ENCODE measurements at places on chromosomes 5 and 9.

GRCh38 chr5:9920697-9921096 lies 290.5 kb upstream of the TAS2R1 start:
- no peak for DNase-seq

DNA sequence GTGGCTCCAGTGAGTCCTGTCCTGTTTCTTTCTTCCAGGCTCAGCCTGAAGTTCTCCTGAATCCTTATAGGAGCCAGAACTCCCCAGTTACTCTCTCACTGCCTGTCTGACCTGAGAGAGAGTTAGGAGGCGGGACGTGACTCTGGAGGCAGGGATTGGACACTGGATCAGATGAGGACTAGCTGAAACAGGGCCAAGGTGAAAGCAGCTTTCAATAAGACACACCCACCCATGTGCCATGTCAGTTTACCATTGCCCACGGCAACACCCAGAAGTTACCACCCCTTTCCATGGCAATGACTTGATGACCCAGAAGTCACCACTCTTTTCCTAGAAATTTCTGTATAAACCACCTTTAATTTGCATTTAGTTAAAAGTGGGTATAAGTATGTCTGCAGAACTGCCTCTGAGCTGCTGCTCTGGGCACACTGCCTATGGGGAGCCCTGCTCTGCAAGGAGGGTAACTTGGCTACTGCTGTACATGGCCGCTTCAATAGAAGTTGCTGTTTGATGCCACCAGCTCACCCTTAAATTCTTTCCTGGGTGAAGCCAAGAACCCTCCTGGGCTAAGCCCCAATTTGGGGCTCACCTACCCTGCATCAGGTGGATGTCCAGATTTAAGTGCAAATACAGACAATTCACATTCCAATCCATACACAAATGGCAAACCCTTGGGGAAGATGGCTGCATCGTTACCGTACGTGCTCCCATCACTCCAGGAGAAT lies 13.7 kb downstream of the FCN2 start:
- no peak for DNase-seq

GRCh38 chr5:10157085-10157669 lies 92.5 kb downstream of the ATPSCKMT start:
- no peak for DNase-seq

GRCh38 chr9:84331119-84331809 lies 9.3 kb downstream of the SLC28A3 start:
- DNase-seq, result no peak

DNA sequence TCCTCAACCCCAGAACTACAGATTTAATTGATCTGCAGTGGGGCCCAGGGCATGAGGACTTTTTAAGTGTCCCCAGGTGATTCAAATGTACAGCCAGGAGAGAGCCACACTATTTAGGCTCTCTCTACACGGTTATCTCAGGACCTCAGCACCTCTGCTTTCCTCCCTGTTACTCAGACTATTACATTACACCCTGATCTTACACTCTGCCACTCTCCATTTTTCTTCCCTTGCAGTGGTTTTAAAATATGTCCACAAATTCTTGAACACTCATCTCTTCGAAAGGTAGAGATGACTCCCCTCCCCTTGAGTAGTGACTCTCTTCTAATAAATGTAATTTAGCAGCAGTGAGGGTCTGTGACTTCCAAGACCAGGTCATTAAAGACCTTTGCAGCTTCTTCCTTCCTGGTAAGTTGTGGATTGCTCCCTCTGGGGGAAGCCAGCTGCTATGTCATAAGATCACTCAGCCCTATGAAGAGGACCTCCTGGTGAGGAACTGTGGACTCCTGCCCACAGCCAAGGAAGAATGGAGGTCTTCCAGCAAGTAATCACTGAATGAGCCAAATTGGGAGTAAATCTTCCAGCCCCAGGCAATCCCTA lies 87.5 kb upstream of the SSBP2 start:
- DNase-seq, result peak; percentile 58

- no peak for DNase-seq
Measured at GRCh38 chr5:127820910-127821553, 117.8 kb downstream of the CCDC192 start.

DNA sequence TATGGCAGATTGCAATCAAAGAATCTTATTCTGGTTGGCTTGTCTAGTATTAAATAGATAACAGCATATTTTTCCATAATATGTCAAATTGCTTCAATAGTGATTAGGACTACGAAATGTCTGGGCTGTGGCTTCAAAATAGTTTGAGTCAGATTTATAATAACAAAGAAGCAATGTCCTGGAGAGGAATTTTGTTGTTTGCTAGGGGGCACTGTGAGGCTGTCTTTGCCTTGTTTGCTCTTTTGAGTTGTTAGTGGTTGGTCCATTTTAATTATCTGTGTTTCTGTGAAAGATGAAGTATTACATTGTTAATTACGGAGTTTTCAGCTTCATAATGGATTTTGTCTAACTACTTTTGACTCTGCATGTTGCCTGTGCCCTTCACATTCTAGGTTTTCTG lies 713.6 kb downstream of the TLE4 start:
- DNase-seq, result peak; percentile 57

- no peak for DNase-seq
Measured at GRCh38 chr9:16449076-16449730, 421.3 kb downstream of the BNC2 start.

DNA sequence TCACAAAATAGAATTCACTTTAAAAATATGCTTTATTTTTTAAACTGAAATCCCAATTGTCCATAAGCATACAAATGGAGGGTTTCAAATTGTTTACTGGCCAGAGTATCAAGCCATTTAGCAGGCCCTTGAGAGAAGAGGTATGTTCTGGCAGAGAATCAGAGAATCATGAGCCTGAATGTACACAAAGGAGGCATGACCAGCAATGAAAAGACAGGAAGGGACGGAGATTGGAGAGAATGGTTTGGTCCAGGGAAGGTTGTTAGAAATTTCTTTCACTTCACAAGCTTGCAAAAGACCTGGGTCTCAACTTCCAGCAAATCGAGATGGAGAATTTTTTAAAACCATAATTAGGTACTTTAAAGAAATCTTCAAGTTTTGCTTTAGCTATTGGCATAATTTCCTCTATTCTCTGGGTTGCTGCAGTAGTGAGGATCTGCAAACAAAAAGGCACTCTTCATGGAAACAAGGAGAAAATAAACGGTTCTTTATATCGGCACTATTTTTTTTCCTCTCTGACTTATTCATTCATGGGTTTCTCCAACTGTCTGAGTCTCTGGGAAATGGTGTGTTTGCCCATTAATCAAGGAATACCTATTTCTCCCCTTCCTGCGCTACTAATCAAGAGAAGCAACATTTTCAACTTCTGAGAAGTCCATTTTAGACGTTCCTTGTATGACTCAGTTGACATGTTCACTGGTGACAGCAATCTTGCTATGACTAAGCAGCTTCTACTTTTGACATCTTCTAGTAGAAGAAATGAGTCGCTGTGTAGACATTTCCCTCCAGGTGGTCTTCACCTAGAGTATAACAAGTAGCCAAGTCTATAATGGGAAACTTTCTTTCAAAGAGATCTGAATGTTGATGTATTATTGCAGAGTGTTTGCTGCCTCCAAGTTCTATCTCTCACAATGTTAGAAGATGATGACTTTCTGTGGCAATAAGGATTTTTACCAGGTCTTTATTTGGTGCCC lies 23.1 kb upstream of the ERCC6L2 start:
- DNase-seq, result peak; percentile 6

DNA sequence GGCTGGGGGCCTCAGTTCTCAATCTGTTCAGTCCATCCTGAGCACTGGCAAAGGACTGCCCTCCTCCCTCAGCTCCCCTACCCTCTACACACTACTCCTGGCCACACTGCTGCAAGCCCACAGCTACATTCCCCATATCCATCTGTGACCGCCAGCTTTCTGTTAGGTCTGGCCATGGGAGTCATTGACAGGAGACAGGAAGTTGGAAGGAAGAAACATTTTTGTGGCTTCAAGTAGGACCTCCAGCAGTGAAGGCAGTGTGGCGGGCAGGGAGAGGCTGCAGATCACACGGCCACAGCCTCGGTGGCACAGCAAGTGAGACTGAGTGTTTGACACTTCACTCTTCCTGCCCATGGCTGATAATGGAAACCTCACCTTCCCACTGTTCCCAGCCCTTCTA lies 55.9 kb downstream of the SECISBP2 start:
- no peak for DNase-seq

- DNase-seq, result peak; percentile 32
Measured at GRCh38 chr5:76604838-76605237, 18.4 kb downstream of the F2RL2 start.

DNA sequence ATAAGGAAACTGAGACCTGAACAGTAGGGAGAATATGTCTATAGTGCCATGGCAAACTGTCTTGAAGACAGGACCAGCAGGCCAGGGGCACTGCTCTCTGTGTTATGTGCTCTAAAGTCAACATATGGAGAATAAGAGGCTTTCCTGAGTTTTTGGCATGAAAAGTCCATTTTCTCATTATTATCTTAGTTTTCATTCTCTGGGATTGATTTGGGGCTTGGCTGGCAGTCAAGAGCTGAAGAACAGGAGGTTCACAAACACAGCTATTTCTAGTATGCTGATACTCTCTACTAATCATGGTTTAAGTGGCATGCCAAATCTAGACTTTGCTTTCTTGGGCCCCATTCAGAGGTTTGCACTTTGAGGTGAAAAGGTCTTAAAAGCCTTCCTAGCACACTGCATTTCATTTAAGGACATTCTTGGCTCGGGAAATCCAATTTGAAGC lies 404.4 kb downstream of the ZNF608 start:
- DNase-seq, result peak; percentile 47

DNA sequence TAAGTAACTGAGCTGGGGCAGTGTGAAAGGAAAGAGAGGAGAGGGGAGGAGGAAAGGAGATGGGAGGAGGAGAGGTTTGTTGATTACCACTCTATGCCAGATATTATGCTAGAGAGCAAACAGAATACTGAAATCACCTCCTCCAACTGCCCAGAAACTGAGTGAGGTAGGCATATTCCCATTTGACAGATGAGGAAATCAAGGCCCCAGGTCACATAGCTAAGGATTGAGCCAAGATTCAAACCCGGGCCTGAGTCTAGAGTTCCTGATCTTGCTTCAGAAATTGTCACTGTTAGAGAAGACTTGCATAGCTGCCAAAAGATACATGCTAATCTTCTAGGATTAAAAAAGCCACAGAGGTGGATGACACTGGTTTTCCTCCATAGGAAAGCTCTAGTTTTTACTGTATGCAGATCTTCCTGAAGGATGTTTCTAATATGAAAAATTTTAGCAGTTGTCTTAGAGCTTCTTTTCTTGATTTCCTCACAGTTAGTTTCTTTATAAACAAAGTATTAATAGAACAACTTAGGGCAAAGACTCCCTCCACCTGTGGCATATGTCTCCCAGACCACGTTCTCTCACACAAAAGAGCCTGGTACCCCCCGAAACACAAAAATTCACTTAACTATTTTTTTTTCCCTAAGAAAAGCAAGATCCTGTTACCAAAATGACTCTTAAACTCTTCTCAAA lies 97.4 kb downstream of the NLN start:
- no peak for DNase-seq

DNA sequence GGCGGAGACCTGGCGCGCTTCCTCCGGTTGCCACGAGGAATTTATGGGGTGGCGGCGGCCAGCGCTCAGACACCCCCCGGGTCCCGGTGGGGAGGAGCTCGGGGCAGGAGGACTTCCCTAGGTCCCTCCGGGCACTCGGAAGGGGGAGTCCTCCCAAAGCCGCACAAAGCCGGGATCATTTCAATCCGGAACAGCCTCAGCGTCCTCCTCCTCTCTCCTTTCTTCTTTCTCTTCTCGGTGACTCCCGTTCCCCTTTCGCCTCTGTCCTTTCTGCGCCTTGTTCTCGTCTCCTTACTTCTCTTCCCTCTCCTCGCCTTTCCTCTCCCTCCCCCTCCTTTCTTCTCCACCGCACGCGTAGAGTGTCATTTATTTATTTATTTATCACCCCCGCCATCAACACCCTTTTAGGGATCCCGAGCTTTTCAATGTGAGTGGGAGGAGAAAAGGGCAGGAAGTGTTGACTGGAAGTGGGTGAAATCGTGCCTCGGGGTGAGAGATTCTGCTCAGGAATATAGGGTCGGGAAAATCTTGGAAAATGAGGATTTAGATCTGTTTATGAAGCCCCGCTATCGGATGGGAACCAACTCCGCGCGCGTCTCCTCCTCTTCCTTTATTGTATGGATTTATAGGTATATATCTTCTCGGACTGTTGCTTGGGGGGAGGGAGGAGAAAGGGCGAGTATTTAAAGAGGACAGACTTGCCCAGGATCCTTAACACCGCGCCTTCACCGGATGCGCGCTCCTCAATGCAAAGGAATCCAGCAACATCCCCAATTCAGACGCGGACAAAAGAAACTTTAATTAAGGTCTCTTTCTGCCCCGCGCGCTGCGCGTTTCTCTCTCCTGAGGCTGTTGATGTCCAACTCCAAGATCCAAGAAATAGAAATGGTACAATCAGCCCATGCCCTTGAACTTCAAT lies 2.0 kb upstream of the ZNF462 start:
- peak; percentile 67 for DNase-seq

- DNase-seq, result no peak
Measured at GRCh38 chr5:73442231-73442811, 6.3 kb downstream of the FOXD1 start.

GRCh38 chr5:128339585-128339984 lies 198.5 kb downstream of the FBN2 start:
- DNase-seq, result no peak

DNA sequence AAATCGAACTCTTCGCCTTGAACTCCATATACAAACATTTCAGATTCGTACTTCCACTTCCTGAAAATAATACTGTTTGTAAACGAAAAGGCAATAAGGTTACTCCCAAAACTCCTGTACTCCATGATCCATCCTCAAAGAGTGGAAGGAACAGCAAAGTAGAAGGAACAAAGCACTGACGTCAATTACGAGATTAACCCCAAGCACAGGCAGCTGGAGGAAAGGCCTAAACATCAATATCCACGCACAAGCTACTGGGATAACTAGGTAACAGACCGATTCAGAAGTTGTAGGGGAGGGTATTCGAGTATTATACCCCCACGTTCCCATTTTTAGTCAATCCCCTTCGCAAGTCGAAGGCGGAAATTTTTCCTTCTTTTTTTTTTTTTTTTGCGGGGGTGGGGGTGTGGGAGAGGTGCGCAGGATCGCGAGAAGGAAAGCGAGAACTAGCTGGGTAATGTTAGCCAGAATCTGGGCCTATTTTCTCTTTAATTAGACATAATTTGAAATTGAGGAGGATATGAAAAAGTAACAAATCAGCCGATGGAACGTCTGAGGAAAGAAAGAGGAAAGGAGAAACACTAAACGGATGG lies 909 bp downstream of the AFF4 start:
- DNase-seq, result peak; percentile 77

GRCh38 chr9:92635760-92636159 lies 34.2 kb downstream of the IPPK start:
- no peak for DNase-seq

DNA sequence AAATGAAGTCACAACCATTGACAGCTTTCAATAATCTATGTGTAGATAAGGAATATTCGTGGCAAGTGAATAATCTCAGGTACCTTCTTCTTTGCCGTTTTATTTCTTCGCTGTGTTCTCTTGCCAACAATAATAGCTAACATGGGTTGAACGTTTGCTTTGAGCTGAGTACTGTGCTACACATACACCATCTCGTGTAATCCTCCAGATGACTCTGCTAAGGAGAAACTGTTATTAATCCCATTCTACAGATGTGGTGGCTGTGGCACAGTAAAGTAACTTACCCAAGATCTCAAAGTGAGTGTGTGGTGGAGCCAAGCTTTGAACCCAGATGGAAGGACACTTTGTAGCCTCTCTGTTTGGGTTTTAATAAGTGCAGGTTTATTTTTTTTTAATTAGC lies 179.7 kb downstream of the C9orf152 start:
- DNase-seq, result no peak

GRCh38 chr9:87602933-87603643 lies 105.4 kb downstream of the DAPK1 start:
- no peak for DNase-seq

Measured in myocyte (in vitro differentiated cells).